Breast epithelium (tissue), 4 donors: ENCODE measurements at places on chromosomes 5 and 9. TPM values are rescaled to one million over a fixed set of nuclear protein-coding genes. Genes with fewer than 3 reads are reported as not detected.

- DNase-seq: no peak
Measured at GRCh38 chr5:10607023-10607665, 43.3 kb downstream of the ANKRD33B start.

DNA sequence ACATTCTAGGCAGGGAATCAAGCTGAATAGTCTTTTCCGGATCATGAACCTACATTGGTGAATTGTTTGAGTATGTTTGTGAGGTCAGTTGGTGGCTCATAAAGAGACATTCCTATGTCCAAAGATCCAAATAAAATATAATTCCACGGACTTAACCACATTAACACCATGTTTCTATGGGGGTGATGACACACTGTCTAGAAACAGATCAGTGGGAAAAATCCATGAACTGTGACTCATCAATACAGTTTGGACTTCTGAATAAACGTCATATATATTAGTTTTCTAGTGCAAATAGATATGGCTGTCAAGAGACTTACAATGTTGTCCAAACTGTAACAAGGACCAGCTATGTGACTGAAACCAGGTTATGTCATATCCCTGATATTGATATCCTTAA is 509.9 kb upstream of the TYRP1 start:
- DNase-seq: no peak

- DNase-seq: no peak
Measured at GRCh38 chr5:53411388-53411787, 69.0 kb upstream of the FST start.

DNA sequence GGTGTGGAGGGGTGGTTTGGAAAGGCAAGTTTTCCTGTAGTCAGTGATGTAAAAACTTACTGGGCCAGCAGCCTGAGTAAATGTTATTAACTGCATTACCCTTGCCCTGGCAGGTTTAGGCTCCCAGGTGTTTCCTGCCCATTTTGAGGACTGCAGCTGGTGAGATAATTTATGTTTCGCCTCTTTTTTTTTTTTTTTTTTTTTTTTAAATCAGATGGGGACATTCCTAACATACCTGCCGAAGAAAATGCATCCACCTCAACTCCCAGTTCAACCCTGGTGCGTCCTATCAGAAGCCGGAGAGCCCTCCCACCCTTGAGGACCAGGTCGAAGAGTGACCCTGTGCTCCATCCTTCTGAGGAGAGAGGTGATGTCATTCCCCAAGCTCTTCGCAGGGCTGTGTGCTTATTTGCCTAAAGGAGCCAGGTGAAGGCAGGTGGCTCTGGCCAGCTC is 60.6 kb downstream of the ENTREP1 start:
- DNase-seq: no peak

DNA sequence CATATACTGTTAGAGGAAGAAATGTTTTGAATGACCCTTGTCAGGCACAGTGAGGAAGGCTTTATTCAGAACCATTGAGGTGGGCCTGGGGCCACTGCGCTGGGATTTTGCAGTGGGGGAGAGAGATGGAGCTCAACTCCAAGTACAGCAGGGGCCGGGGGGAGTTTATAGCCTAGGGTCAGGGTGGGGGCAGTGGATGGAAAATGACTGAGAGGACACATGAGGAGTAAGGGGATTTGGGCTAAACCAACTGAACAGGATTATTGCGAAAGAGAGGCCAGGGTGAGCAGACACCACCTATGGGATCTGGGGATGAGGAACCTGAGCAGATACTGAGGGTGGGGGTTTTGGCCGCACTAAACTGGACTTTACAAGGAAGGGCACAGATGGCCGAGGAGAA is 6.3 kb downstream of the CEP72 start:
- DNase-seq: peak; percentile 19

- no peak for DNase-seq
Measured at GRCh38 chr9:105242557-105242956, 1.9 kb upstream of the SLC44A1 start.

- no peak for DNase-seq
Measured at GRCh38 chr9:122248448-122248865, 16.2 kb downstream of the RBM18 start.

DNA sequence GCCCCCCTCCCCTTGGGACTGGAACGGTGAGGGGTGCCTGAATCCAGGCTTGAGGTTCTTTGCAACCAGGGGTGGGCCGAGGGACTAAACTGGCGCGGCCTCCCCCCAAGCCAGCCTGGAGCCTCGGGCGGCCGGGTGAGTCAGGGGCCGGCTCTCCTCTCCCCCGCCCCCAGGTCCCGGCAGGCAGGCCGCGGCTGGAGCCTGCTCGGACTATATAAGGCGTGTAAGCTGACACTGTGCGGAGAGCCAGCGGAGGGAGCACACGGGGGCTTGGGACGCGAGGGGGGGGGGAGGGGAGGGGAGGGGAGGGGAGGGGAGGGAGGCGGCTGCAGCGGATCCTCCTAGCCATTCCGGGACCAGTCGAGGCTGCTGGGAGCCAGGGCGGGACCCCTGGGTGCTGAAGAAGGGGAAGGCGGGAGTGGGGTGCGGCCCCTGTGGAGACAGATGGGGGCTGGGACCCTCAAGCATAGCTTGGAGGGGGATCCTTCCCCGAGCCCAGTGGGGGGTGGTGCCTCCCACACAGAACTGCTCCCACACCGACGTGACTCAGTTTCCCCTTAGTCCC is 595 bp downstream of the PDLIM7 start:
- DNase-seq: peak; percentile 82

- DNase-seq: no peak
Measured at GRCh38 chr5:93789173-93790067, 48.0 kb upstream of the POU5F2 start.

GRCh38 chr5:2207416-2208238 is 324.9 kb upstream of the IRX4 start:
- DNase-seq: peak; percentile 55

DNA sequence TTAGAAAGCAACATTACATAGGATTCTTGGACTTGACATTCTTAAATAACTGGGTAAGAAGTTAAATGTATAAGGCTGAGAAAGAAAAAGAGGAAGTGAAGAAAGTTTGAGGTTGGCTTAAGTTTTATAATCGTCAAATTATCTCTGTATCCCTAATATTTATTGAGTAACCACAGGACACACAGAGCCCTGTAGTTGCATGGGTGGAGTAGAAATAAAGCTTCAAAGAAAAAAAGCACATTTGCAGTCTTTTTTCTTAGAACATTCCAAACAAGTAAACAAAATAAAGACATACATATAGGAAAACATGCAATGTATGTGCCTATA is 137.0 kb downstream of the CCDC192 start:
- no peak for DNase-seq

GRCh38 chr9:93576258-93577077 is at the start of gene PHF2:
Gene PHF2 (plus strand): TSS chr9:93576584. CDS start chr9:93576774, 190 bp downstream.
- peak; percentile 18 for DNase-seq

DNA sequence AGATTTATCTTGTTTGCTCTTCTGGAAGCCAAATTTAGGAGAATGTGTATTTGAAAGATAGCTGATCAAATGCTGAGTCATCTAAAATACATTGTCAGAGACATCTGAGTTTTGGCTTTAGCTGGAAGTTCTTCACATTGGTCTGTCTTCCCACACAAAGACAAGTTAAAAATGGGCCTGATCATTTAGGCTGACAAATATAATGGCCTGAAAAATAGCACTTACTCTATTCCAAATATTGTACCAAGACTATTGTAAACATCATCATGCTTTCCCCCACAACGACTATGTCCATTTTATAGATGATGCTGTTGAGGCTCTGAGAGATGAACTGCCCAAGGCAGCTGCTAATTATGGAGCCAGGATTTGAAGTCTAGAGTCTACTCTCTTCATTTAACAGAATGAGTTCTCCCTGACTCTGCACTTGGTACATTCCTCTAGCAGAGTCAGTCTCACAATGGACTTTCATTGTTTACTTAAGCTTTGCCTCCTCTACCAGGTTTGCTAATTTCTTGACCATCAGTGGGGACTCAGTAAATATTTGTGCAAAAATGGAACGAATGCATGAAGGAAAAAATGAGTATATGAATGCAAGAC is 619.4 kb upstream of the KLF4 start:
- no peak for DNase-seq

DNA sequence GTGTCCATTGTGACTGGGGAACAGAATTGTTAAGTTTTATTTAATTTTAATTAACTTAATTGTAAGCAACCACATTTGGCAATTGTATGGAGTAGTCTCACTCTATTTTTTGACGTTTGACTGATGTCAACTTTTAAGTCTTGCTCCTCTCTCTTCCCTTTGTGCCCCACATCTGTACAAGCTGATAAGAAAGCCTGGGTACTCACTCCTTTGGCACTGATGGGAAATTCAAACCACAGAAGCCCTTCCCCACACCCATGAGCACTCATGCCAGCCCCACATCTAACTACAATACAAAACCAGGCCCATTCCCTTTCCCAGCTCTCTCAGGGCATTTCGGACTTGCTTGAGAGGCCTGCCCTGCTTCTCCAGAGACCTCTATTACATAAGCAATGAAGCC is 451.5 kb upstream of the KIF2A start:
- no peak for DNase-seq

- DNase-seq: no peak
Measured at GRCh38 chr9:98931600-98932389, 11.9 kb upstream of the COL15A1 start.

GRCh38 chr5:151745071-151745705 is 13.2 kb downstream of the ATOX1 start:
- peak; percentile 87 for DNase-seq

GRCh38 chr5:107821288-107821687 is 150.6 kb upstream of the EFNA5 start:
- DNase-seq: no peak

DNA sequence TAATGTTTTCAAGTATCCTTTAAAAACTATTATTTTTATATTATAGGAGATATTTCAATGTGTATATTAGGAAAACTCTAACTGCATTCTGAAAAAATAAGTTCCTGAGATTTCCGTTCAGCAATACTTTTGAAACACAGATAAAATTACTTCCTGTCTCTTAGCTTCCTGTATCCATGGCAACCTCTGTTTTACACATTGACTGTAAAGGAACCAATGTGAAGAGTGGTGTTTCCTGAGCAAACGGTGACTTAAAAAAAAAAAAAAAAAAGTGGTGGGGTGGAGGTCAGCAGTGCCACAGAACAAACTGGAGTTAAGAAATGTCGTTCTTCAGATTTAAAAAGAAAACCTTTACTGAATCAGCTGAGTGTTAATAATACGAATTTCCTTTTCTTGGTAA is at the start of gene LRRC70:
Gene LRRC70, plus strand, starts transcription at position 280 of the 400 bp plus-strand sequence. CDS start 620 bp downstream, outside the sequence.
- no peak for DNase-seq

- no peak for DNase-seq
Measured at GRCh38 chr9:77764894-77765780, 117.0 kb upstream of the GNA14 start.

DNA sequence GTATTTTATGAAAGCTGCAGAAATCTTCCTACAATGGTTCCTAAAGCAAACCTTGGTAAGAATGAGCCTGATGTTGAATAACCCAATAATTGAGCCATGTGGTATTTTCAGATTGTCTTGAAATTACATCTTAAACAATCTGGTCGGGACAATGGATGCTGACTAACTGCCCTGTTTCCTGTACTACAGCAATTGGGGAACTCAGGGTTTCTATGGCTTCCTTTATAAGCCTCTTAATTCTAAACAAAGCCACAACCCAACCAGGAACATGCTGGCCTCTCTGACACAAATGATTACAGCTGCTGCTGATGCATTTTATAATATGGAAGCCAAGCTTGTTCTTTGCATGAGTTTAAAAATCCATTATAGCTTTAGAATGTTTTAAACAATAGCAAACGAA is 30.2 kb downstream of the PTPN3 start:
- DNase-seq: no peak

DNA sequence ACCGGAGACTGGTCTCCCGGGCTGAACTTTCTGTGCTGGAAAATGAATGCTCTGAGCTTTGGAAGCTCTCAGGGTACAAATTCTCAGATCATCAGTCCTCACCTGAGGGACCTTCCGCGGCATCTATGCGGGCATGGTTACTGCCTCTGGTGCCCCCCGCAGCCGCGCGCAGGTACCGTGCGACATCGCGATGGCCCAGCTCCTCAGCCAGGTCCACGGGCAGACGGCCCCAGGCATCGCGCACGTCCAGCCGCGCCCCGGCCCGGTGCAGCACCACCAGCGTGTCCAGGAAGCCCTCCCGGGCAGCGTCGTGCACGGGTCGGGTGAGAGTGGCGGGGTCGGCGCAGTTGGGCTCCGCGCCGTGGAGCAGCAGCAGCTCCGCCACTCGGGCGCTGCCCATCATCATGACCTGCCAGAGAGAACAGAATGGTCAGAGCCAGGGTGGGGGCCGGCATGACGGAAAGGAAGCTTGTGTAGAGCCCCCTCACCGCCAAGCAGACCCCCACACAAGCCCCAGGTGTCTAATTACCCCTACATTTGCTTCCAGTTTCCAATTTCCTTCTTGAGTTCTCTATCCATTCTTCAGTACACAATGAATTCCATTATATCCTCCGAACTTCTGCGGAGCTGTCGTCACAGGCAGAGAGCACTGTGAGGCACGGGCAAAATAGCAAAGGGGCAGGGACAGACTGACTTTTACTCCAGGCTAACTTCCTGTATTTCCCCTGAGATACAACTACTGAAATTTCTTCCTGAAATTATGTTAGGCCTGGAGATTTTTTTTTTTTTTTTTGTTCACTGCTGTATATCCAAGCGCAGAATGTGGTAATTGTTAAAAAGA is 23.2 kb downstream of the CDKN2A start:
- no peak for DNase-seq

DNA sequence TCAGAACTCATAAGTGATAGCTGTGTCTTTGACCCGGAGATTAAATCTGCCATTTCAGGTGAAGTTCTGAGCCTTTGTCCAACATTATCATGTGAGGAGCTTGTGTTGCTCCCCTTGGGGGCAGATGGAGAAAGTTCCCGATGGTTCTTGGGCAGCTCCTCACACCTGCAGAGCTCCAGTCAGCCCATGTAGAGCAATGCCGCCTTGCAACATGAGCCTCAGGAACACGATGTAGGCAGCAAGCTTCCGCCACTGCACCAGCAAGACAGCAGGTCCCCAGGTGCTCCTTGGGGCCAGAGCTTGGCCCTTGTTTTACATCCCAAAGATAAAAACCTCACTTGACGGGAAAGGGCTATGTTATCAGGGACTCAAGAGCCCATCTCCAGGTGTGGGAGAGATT is 292.7 kb downstream of the IRX1 start:
- no peak for DNase-seq

- no peak for DNase-seq
Measured at GRCh38 chr5:147986134-147986757, 77.5 kb upstream of the SPINK5 start.

The CA9 gene
- total RNA-seq: not detected

The GABRG2 gene
- not detected for total RNA-seq

The GGTA1 gene
- 11.4 TPM for total RNA-seq

The BASP1 gene
- 19.9 TPM for total RNA-seq

The AQP3 gene
- total RNA-seq: 19.0 TPM

The GTF3C4 gene
- 9.3 TPM for total RNA-seq

The HSD17B3 gene
- total RNA-seq: 1.1 TPM
